ENCODE measurements at places on chromosomes 5 and 9.

DNA sequence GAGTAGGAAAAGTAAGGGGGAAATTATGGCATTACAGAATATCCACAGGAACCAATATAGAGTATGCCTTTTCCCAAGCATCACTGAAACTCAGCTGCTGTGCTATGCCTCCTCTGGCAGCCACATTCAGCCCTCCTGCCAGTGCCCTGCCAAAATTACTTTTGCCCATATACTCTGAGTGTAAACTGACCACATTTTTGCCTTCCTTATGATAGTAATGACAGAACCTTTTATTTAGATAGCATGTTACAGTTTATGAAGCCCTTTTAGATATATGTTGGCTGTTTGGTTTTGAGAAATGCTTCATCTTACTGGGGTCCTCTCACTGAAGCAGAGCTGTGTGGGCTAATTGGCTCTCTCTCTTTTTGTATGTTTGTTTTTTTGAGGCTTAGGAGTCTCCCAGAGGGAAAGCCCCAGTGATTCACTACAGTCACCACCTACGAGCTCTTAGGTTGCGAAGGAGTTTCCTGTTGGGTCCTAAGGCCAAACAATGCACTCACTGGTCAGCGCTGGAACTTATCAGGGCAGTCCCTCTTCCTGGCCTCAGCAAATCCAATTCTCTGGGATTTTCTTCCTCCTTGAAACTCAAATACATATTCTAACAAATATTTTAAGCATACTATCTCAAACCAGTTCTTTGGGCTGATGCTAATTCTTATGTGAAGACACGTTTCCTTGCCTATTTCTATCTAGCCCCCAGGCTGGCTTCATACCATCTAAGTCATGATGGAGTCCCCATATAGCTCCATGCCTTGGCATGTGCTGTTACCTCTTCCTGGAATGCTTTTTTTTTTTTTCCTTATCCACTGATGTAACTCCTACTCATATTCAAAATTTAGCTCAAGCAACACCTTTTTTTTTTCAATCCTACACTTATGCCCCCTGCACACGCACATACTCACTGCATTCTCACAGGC is 3.7 kb downstream of the PHF24 start:
- DNase-seq, result no peak

DNA sequence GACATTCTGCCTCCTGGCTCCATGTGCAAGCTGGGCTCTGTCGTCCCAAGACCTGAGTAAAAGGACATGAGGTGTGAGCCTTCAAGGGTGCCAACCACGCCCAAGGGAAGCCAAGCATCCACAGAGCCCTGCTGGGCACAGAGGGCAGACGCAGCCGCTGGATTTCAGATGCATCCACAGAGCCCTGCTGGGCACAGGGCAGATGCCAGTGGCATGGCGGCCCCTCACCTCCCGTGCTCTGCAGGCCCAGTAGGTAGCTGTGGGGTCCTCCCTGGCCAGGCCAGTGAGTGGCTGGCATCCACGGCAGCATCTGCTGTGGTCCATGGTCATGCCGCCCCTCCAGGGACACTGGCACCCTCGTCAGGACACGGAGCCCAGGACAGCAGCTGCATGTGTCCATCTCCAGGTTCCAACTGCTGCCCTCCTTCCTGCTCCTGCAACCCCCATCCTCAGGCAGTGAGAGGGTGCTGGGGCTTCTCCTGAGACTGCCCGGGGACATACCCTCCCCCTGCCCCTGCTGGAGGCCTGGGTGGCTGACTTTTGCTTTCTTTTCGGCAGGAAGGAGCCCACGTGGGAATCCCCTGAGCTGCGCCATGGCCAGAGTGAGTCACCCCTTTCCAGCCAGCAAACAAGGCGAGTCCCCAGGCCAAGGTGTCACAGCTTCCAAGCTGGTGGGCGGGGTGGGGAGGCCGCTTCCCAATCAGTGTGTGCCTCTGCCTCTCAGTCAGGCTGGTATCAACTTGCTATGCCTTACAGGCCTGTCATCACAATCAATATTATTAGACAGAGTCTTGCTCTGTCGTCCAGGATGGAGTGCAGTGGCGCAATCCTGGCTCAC is 4.0 kb upstream of the TRAF2 start:
- peak; percentile 62 for DNase-seq

- no peak for DNase-seq
These were observed 712 bp upstream of the HSPA4 start for GRCh38 chr5:133051061-133051541.

DNA sequence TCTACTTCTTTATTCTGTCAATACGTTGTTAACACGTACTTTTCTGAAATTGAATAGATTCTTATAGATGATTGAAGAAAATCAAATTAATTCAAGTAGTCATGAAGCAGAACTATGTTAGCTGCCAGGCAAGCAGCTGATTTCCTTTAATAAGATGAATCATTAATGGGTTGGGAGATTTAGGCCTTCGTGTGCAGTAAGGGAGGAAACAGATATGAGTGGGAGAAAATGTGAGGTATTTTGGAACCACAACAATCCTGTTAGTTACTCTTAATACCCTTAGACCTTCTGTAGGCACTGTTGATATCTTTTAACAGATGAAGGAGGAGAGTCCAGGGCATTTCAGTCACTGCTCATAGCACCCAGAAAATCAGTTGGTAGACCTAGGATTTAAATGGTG is 121.0 kb downstream of the AOPEP start:
- DNase-seq, result no peak

- no peak for DNase-seq
These were observed 73.2 kb downstream of the SH3PXD2B start for GRCh38 chr5:172380987-172381643.

DNA sequence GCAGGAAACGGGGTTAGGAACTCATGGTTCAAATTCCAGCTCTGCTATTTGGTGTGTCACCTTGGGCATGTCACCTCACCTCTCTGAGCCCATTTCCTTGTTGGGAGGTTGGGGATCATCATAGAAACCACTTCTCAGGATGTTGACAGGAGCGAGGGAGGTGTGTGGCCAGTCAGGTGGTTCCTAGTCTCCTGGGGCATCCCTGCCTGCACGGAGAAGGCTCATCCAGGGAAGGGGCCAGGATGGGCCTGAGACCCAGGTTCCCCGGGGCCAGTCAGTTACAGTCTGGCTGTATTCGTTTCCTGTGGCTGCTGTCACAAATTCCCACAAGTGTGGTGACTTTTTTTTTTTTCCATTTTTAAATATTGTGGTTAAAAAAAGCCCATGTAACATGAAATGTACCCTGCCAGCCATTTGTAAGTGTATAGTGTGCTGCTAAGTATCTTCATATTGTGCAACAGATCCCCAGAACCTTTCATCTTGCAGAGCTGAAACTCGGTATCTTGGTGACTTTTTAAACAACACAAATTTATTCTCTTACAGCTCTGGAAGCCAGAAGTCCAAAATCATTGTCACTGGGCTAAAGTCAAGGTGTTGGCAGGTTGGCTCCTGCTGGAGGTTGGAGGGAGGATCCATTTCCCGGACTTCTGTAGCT is 78.7 kb upstream of the UNC5A start:
- DNase-seq, result no peak

DNA sequence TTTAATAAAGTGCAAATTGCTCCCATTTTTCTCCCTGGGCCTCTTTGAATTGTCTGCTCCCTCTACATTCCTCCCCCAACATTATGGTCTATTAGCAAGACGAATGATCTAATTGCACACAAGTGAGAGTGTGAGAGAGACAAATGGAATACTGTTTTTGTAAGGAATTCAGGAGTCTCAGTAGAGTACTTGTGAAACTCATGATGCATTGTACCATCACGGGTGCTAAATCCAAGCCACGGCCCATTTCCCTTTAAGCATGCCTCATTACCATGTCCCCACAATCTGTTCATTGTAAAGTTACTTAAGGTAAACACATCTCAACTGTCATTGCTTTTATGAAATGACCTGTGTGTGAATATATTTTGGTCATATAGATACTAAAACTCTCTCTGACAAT is 62.8 kb downstream of the CD180 start:
- DNase-seq, result no peak

- no peak for DNase-seq
These were observed 76.3 kb upstream of the PCSK1 start for GRCh38 chr5:96509316-96509715.

DNA sequence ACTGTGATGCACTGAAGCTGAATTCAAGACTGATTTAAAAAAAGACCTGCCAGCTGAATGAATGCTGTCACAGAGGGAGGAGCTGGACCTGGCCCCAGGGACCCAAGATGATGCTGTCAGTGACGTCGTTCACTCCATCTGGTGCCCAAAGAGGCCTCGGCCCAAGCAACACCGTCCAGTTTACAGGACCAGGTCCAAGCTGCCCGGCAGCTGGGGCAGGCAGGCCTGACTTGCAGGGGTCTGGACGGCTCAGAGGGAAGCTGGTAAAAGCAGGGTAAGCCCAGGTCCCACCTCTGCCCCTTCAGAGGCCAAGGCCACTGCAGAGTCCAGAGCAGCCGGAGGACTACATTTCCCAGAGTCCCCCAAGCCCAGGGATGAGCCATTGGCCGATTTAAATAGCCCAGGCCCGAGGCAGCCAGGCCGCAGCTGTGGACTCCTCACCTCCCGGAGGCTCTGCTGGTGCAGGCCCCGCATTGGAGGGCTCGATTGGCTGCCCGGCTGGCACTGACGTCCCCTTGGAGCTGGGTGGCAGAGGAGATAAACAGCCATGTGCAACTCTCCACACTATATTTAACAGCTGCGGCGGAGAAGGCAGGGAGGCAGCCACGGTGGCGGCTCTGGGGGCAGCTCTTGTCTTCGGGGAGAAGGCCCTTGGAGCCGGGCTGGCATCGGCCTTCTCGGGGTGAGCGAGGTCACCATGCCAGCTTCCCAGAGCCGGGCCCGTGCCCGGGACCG is at the start of gene PLPP7:
Gene PLPP7 (plus strand): TSS at position 423 of the 735 bp plus-strand sequence. CDS start 275 bp downstream, at position 698.
- DNase-seq, result peak; percentile 86

- DNase-seq, result no peak
These were observed 55.3 kb downstream of the RANBP17 start for GRCh38 chr5:170917113-170917512.

DNA sequence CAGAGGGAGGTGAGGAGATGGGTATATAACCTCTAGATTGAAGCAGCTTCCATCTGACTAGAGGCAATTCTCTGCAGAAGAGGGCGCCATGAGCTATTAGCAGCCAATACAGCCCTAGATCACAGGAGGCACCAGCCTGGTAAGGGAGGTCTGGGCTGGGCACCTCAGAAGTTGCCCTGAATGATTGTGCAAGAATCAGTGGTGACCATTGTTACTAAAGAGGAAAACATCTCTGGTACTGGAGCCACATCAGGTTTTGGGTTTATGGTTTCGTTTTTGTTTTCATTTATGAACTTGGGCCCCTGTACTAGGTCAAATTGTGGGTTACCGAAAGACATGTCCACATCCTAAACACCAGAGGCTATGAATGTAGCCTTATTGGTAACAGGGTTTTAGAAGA is 342.0 kb downstream of the MLLT3 start:
- peak; percentile 50 for DNase-seq

DNA sequence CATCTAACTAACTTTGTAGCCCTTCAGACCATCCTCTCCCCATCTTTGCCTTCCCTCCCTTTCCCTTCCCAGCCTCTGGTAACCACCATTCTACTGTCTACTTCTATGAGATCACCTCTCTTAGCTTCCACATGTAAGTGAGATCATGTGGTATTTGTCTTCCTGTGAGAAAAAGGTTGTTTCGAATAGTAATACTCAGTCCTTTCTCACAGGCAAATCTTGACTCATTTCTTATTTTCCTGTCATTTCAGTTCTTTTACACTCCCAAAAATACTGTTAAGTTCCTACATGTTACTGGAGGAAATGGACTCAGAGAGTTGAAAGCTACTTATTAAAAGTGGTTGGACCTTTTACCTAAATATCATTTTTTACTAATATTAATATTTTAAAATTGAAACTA is 82.1 kb downstream of the SLF1 start:
- no peak for DNase-seq

DNA sequence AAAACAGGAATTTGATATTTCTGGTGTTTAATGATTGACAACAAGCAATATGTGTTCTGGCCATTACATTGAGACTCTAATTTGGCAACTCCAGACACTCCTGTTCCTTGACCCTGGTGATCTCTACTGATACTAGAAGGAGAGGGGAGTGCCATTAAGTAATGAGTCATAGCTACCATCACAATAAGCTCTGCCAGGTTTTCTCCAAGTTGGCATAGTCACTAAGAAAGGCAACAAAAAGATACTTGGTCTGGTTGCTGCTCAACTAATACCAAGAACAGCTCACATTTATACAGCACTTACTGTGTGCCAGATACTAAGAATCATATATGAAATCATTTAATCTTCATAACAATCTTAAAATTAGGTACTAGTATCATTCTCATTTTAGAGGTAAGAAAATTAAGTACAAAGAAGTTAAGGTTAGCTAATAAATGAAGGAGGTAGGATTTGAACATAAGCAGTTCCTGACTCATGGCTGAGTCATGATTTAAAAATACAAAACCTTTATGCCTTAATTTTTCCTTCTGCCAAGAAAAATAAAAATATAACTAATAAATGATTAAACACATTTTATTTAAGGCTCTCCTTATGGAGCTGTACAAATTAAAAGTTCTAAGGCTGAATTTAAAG is 19.9 kb upstream of the PRXL2C start:
- no peak for DNase-seq

DNA sequence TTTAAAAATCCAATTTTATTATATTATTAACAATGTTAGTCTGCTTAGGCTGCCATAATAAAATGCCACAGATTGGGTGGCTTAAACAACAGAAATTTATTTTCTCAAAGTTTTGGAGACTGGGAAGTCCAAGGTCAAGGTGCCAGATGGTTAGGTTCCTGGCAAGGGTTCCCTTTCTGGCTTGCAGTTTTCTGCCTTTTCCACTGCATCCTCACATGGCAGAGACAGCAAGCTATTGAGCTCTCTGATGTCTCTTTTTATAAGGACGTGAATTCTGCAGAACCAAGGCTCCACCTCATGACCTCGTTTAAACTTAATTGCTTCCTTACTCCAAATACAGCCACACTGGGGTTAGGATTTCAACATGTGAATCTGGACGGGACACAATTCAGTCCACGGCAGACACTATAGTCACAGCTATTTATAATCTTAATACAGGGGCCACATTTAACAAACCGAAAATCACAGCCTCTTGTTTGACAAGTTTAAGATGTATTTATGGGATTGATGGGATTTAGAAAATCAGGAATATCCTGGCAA is 174.9 kb upstream of the PUM3 start:
- DNase-seq, result no peak

- DNase-seq, result peak; percentile 67
These were observed 5.1 kb downstream of the GDNF start for GRCh38 chr5:37834542-37835379.
